ENCODE measurements at places on chromosomes 13 and 19. TPM values are rescaled to one million over a fixed set of nuclear protein-coding genes. Genes with fewer than 3 reads are reported as not detected.

GRCh38 chr13:42102961-42103865 lies 54.8 kb downstream of the DGKH start:
- H3K4me3 ChIP-seq, result no peak overlapping the region
- H3K27ac ChIP-seq, result no peak overlapping the region
- no peaks in the 10 kb centered on the region for H3K27me3 ChIP-seq
- H3K4me1 ChIP-seq, result peaks cover 11% of the 10 kb centered on the region

DNA sequence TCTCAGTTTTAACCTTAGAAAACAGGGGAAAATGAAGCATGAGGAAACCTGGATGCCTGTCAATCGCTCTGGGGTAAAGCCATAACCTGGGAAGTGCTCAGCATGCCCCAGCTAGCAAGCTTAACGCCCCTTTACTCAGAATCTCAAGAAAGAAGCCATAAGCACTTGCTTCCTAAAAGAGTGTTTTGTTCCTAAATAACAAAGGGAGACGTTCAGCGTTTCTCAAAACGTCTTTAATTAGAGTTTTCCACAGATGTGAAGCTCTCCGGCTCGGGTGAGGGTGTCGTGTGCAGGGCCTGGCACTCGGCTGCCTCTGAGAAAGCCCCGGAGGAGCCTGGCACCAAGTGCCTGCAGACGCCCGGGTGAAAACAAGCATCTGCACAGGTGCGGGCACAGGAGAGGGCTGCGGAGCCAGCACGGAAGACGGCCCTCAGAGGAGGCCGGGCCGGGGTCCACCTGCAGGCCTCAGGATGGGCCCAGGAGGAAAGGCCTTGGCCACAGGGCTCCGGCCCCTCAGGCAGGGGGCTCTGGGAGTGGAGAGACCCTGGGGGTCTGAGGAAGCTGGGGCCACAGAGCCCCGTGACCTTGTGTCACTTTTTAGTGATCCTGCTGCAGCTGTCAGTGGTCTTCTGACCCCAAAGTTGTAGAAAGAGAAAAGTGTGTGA lies 6.2 kb downstream of the GAS6 start:
- no peaks in the 10 kb centered on the region for H3K36me3 ChIP-seq
- H3K27me3 ChIP-seq, result no peaks in the 10 kb centered on the region
- H3K4me3 ChIP-seq, result no peak overlapping the region
- H3K4me1 ChIP-seq, result peaks cover 24% of the 10 kb centered on the region

DNA sequence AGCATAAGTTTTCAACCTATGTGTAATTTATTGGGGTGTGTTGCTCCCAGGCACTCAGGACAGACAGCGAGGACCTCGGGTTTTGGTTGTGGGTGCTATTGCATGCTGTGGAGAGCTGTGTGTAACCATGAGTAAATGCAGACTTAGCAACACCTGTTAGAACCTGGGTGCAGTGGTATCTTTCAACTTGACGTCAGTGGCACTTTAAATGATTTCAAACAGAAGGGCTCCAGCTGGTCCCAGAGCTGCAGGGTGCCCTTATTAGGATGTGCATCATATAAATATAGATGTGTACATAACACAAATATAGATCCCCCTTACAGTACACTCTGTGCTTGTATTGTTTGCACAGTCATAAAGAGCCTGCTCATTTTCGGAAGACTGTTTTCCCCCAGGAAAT lies 228.3 kb upstream of the IRS2 start:
- H3K27me3 ChIP-seq, result no peaks in the 10 kb centered on the region
- H3K4me1 ChIP-seq, result peaks cover 79% of the 10 kb centered on the region
- no peak for DNase-seq
- no peaks in the 10 kb centered on the region for H3K36me3 ChIP-seq
- H3K4me3 ChIP-seq, result no peak overlapping the region

DNA sequence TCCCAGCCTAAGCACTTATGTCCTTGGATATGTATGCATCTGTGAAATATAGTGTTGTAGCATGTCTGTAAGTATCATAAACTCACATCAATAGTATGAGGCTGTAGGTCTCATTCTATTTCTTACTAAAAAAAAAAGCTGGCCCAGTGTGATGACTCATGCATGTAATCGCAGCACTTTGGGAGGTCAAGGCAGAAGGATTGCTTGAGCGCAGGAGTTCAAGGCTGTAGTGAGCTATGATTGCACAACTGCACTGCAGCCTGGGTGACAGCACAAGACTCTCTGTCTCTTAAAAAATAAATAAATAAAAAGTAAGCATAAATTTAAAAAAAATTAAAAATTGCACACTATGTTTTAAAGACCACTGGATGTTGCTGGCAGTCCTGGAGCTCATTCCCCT lies 79.1 kb upstream of the SPATA13 start:
- no peak overlapping the region for H3K4me3 ChIP-seq
- no peak for DNase-seq
- H3K36me3 ChIP-seq, result no peaks in the 10 kb centered on the region
- peaks cover 19% of the 10 kb centered on the region for H3K27me3 ChIP-seq

The ZFP28 gene
- 11.3 TPM for total RNA-seq

The TMEM38A gene
- 6.3 TPM for total RNA-seq
